ENCODE measurements at places on chromosomes 12 and 14. TPM values are rescaled to one million over a fixed set of nuclear protein-coding genes. Genes with fewer than 3 reads are reported as not detected.

Gene ANGEL1
- 15.5 TPM for total RNA-seq

DNA sequence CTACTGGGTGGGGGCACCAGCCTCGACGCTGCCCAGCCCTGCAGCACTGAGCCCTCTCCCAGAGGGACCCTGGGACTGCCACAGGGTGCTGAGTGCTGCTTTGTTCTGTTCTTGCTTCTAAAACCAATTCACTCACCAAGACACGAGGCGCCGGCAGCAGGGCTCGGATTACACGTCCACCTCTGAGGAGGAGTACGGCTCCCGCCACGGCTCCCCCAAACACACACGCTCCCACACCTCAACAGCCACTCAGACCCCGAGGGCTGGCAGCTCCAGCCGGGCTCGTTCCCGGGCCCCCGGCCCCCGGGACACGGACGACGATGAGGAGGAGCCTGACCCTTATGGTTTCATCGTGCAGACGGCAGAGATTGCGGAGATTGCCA lies 24.3 kb downstream of the CEP170B start:
- H3K4me1 ChIP-seq = no peaks in the 10 kb centered on the region
- peaks cover 45% of the 10 kb centered on the region for H3K36me3 ChIP-seq
- H3K27me3 ChIP-seq = no peaks in the 10 kb centered on the region
- no peak overlapping the region for H3K4me3 ChIP-seq

DNA sequence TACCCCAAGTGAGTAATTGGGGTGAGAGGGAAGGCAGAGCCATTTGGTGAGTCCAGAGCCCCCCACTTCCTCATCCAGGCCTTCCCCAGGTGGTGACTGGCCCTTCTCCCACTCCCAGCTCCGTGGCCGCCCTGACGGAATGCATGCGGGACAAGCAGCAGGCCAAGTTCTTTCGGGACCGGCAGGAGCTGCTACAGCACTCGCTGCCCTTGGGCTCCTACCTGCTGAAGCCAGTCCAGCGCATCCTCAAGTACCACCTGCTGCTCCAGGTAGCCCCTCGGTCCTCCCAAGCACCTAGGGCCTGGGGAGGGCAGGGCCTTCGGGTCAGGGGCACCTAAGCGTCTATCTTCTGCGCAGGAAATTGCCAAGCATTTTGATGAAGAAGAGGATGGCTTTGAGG lies 26.5 kb downstream of the PLEKHG3 start:
- DNase-seq = no peak
- no peaks in the 10 kb centered on the region for H3K27me3 ChIP-seq

- no peak for DNase-seq
- H3K4me3 ChIP-seq = no peak overlapping the region
- H3K27ac ChIP-seq = no peak overlapping the region
- no peaks in the 10 kb centered on the region for H3K4me1 ChIP-seq
- H3K27me3 ChIP-seq = no peaks in the 10 kb centered on the region
Observed at GRCh38 chr14:90647473-90648005, 168.7 kb downstream of the TTC7B start.

Gene B4GALNT1
- 16.6 TPM for total RNA-seq

DNA sequence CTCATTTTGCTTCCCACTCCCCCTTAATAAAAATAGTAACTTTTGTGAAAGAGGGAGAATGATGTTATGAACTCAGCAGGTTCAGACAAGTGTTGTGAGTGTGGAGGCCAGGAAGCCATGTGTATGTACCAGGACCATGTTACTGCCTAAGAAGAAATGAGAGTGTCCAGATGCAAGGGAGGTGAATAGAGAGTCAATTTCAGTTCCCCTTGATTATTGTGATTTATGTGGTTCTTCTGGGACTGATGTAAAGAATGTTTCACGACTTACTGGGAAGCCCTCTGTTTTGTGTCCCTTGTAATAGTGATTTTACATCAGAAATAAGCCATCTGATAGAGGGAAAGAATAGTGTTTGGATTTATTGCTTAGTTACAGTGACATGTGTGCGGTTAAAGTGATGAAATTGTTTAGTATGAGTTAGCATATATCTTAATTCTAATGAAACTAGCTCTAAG lies 32.5 kb downstream of the FBXO34 start:
- DNase-seq = no peak
- H3K27ac ChIP-seq = no peak overlapping the region
- H3K36me3 ChIP-seq = no peaks in the 10 kb centered on the region
- H3K4me3 ChIP-seq = no peak overlapping the region
- H3K27me3 ChIP-seq = no peaks in the 10 kb centered on the region

GRCh38 chr14:101043891-101044290 lies 140.4 kb upstream of the RTL1 start:
- DNase-seq = no peak
- no peak overlapping the region for H3K27ac ChIP-seq
- H3K4me3 ChIP-seq = no peak overlapping the region
- no peaks in the 10 kb centered on the region for H3K4me1 ChIP-seq
- no peaks in the 10 kb centered on the region for H3K27me3 ChIP-seq

- H3K27ac ChIP-seq = no peak overlapping the region
- DNase-seq = no peak
- peaks cover 13% of the 10 kb centered on the region for H3K36me3 ChIP-seq
Observed at GRCh38 chr14:100470523-100470897, 116.7 kb downstream of the BEGAIN start.

- peaks cover 23% of the 10 kb centered on the region for H3K36me3 ChIP-seq
- H3K27me3 ChIP-seq = no peaks in the 10 kb centered on the region
- DNase-seq = no peak
Observed at GRCh38 chr14:49622022-49622607, 1.5 kb downstream of the MGAT2 start.

DNA sequence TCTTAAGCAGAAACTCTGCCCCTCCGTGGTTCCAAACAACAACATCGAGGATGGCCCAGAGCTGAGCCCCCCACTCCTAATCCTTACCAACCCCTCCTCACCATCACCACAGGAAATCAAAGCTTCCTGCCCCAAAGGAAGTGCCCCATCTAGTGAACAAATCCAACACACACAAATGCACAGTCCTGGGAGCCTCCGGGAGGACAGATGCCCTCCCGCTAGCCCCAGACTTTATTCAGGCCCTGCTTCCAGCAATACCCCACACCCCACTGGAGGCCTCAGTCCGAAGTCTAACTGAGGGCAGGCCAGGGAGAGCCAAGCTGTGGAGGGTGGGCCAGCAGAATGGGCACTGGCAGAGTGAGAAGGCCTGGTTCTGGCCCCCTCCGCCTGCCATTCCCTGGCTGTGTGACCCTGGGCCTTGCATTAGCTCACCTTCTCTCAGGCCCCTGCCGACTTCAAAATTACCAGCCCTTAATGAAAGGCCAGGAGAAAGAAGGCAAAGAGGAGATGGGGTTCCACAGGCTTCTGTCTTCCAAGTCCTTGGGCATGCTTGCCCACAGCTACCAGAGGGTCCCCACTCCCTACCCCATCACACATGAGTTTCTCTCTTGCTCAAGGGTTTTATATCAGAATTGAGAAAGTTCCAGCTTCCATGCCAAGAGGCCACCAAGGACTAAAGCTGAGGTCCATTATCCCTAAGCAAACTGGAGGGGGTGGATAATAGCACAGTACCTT lies 2.3 kb downstream of the HDAC7 start:
- H3K27me3 ChIP-seq = no peaks in the 10 kb centered on the region
- peak overlapping the region; percentile 97 for H3K27ac ChIP-seq
- no peak for DNase-seq

GRCh38 chr12:64618953-64619590 lies 8.8 kb downstream of the RASSF3 start:
- H3K36me3 ChIP-seq = peaks cover 4% of the 10 kb centered on the region
- H3K27me3 ChIP-seq = no peaks in the 10 kb centered on the region
- H3K27ac ChIP-seq = peak overlapping the region; percentile 93
- H3K4me3 ChIP-seq = no peak overlapping the region

Measured in ascending aorta (tissue), 2 donors.